CD4-positive, alpha-beta memory T cell (primary cell): ENCODE measurements at places on chromosomes 2 and 18.

GRCh38 chr2:113920996-113921395, 31.1 kb downstream of the ACTR3 start:
- DNase-seq, result no peak

DNA sequence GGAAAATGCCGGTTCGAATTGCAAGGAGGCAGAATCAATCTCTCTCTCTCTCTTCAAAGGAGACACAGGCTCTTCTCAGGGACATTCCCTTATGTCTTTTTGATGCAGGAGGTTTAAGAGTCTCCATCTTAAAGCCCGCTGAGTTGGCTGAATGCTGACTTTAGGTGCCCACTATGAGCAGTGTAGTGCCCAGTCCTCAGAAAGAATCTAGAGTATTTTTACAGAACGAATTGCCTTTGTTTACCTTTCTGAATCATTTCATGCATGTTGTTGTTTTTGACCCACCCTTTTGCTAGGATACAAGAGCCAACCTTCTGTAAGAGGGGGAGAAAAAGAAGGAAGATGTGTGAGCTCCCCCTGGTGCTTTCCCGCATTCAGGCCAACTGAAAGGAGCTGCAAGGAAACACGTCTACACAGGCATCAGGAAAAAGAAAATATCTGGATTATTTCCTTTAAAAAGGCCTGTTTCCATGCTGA, 193.5 kb upstream of the TCF4 start:
- DNase-seq, result no peak

- DNase-seq, result no peak
These were observed 115.2 kb upstream of the EPAS1 start for GRCh38 chr2:46181789-46182530.

GRCh38 chr2:3610415-3610814, 15.5 kb downstream of the COLEC11 start:
- no peak for DNase-seq
